ENCODE measurements at places on chromosomes 7 and 10.

GRCh38 chr10:7583626-7584025 lies 83.1 kb downstream of the ITIH5 start:
- DNase-seq, result no peak

GRCh38 chr10:124364674-124365073 lies 54.0 kb downstream of the OAT start:
- no peak for DNase-seq

DNA sequence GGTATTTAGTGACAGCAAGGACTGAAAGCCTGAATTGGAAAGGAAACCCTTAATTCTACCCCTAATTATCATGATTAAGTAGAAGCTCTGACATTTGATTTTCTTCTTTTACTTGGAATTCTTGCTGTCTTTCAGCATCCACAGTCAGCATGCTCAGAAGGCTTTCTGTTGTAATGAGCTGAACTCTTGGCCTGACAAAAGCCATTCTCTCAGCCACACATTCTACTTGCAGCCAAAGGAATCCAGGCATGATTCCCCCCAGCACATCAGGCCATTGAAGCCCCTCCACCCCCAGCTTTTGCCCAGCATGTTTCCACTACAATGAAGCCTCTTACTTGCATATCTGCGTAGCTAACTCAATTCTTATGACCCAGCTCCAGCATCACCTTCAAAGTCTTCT lies 94.3 kb upstream of the FRMD4A start:
- no peak for DNase-seq

- DNase-seq, result no peak
Observed at GRCh38 chr7:102991540-102992214, 78.9 kb downstream of the LRRC17 start.

DNA sequence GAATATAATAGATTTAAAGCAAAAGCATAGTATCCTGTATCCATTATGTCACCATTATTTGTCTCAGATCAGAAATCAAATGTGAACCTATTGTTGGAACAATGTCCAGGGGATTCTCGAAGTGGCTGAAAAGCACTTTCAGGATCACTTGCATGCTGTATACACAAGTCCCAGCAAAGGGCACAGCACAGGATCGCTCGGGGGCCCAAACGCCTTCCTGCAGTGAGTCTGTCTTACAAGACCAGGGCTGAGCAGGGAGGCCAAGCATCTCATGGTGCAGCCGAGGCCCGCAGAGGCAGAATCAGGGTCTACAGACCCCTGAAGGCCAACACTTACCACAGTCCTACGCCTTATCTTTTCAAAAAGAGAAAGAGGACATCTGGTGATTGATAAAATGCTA lies 92.3 kb downstream of the TNS3 start:
- DNase-seq, result no peak

DNA sequence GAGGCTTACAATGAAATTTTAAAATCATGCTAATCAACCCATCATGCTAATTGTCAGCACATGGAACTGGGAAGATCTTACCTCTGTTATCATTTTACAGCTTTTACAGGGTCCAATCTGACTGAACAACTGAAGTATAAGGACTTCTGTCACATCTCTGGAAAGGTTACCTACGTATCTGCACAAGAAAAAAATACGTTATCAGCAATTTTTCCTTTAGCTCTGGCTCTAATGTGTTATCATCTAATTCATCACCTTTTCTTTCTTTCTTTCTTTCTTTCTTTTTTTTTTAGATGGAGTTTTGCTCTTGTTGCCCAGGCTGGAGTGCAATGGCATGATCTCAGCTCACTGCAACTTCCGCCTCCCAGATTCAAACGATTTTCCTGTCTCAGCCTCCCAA lies 8.7 kb downstream of the TIAL1 start:
- DNase-seq, result no peak

DNA sequence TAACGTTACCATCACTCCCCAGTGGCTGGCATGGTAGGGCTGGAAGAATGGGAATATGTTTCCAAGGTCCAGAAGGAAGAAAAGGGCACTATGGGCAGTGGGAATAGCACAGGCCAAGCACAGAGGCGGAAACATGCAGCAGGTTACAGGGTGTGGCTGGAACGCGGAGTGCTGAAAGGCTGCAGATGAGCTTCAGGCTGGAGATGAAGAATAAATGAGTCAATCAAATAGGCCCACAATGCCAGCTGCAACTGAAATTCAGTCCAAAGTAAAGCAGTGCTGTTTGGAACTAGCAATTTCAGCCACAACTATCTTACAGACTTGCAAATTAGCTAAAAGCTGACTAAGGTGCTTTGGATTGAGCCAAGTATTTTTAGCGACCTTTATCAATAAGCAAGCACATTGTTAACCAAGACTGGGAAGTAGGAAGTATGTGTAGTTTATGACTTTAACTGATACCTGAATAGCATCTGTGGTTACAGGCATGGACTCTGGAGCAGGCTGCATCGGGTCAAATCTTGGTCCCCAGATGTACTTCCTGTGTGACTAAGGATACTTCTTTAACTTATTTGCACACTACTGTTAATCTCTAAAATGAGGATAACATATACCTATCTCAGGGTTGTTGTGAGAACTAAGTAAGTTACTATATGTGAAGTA lies 77.5 kb upstream of the CTTNBP2 start:
- no peak for DNase-seq

DNA sequence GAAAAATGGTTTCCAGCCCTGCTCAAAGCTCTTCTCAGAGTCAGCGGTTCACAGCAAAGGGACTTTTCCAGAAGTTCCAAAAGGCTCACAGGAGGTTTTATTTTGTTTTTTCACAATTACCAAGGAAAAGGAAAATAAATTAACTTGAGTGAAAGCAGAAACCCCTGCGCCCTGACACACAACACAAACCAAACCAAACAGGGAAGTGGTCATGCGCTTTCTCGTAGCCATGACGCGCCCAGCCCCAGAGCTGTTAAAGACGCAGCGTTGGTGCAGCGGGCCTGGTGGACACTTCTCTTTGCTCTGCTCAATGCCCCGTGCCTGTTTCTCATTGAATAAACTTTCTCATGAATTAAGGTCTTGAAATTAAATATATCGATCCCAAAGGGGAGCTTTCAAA lies 134.4 kb upstream of the LYZL2 start:
- DNase-seq, result no peak

DNA sequence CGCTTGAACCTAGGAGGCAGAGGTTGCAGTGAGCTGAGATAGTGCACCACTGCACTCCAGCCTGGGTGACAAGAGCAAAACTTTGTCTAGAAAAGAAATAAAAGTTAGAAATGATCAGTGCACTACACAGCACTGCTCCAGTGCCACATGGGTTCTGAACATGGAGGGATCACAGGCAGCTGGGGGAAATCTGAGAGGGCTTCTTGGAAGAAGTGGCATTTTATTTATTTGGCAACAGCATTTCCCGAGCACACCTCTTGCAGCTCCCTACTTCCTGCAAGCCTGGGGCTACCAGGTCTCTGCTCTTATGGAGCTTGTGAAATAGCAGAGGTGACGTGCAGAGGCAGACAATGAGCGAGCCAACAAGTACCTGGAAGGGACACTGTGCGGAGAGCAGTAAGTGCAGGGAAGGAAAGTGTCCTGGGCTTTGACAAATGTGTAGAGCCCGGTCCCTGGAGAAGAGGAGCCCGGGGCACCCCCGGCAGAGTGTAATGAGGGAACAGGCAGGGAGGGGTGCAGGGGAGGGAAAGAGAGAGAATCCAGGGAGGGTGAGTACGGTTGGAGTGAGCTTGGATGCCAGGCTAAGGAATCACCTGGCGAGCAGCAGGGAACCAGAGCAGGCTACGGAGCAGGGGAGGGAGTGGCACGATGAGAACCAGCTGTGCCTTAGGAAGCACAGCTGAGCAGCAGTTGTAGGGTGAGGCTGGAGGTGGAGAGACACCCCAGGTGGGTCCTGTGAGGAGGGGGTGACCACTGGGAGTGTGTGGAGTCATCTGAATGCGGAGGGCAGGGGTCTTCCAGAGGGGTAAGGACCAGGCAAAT lies 104.6 kb upstream of the CTBP2 start:
- no peak for DNase-seq

GRCh38 chr7:22545529-22545928 lies 45.5 kb upstream of the STEAP1B start:
- no peak for DNase-seq

- DNase-seq, result no peak
Observed at GRCh38 chr10:50809596-50809995, 69.9 kb downstream of the ASAH2B start.

- no peak for DNase-seq
Observed at GRCh38 chr7:34337163-34337562, 320.9 kb upstream of the NPSR1 start.

- DNase-seq, result no peak
Observed at GRCh38 chr7:91233212-91233611, 31.0 kb upstream of the FZD1 start.

DNA sequence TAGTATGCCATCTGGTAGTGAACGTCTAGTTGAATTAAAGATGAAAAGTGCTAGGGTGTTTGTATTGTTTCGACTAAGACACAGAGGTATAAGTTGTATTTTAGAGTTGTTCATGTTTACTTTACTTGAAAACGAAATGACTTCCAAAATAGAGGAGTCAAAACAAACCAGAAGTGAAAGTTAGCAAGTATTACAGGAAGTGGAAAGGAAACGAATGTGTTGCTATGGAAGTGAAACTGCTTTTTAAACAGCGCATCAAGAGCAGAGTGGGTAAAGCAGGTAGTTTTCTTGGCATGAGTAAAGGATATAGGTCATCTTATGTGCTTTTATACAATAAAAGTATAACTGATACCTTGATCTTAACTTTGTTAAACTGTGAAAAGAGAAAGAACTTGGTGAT lies 20.0 kb upstream of the GALNTL5 start:
- no peak for DNase-seq

DNA sequence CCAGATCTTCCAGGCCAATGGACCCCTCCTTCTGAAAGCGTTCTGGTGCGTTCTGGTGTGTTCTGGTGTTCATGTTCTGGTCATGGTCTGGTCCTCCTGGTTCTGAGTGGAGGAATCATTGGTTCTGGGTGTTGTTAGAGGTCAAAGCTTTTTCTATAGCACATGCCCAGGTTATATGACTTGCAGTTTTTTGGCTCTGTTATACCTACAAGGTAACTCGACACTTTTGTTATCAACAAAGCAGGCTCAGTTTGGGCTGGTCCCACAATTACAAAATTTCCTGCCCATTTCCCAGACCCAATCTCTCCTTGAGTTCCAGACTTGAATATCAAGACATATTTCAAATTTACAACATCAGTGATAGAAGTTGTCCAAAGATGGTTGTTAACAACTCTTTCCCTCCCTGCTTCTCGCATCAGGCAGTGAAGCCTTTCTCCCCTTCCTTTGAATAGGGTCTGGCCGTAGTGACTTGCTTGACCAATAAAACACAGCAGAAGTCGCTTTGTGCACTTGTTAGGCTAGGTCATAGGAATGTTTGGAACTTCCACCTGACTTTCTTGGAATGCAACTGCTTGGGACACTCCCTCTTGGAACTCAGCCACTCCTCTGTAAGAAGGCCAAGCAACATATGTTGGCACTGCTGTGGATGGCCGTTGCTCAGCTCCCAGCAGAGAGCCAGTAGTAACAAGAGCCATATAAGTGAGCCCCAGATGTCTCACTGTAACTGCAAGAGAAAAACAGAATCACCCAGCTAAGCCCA lies 83.1 kb upstream of the STEAP1B start:
- no peak for DNase-seq

GRCh38 chr7:27771111-27771510 lies 31.1 kb downstream of the TAX1BP1 start:
- DNase-seq, result no peak

- no peak for DNase-seq
Observed at GRCh38 chr10:32299354-32299980, 47.5 kb downstream of the EPC1 start.

DNA sequence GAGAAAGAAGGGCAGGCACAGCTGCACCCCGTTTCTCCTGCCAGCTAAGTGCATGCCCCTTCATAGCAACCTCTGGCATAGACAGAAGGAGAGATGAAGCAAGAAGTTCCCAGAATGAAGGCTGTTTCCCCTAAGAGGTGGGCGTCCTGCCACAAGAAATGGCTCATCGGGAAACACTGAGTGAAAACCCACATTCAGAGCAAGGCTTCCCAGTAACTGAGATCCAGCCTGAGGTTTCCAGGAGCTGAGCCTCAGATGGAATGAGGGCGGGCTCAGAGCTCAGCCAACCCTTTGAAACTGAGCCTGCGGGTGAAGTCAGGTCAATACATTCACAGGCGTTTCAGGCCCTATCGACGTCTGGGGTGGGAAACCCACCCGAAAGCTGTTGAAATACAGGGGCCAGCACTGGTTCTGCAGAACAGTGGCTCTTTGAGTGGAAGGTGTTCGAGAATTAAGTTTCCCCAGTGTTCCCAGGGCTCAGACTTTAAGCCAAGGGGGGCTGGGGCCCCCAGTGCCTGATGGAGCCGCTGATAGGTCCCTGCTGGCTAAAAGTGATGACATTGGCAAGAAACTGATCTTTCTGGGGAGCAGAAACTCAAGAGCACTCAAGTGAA lies 510.2 kb downstream of the RPS24 start:
- DNase-seq, result no peak

DNA sequence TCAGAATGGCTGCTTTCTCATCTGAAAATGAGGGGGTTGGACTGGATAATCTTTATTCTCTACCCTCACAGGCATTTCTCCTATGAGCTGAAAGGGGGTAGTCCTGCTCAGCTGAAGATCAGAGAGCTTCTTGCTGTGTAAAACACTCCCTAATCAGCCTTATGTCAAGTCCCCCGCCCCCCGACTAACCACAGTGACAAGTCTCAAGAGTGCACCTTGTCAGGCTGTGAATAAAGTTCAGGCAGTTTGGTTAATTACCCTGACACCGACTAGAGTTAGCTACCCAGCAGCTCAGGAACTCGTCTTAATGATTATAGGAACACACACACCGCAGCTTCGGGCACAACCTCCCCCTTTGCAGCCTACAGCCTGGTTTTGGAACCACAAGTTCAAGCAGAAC lies 513.7 kb downstream of the RPS24 start:
- no peak for DNase-seq

- DNase-seq, result no peak
Observed at GRCh38 chr7:150429699-150430098, 20.7 kb upstream of the GIMAP8 start.

GRCh38 chr10:95289921-95290421 lies 832 bp downstream of the PDLIM1 start:
- no peak for DNase-seq

GRCh38 chr7:151188252-151188542 lies 1.1 kb upstream of the ASB10 start:
- DNase-seq, result no peak

- no peak for DNase-seq
Observed at GRCh38 chr10:35639728-35640401, 2.2 kb downstream of the FZD8 start.

- DNase-seq, result peak; percentile 52
Observed at GRCh38 chr10:96830511-96831199, 1.4 kb upstream of the LCOR start.

DNA sequence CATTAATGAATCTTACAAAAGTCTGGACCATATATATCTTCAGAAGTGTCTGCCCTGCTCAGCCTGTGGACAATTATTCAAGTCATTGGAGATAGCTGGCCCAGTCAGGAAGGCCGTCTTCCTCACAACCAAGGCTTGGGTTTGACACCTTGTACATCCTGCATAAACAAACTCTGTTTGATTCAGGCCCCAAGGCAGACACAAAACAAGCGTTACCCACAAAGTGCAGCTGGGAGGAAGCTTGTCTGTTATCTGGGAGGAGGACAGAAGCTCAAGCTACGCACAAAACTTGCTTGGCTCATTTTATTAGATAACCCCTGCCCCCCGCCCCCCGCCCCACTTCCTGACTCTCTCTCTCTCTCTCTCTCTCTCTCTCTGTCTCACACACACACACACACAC lies 166.9 kb upstream of the WDR11 start:
- no peak for DNase-seq
